ENCODE measurements at places on chromosomes 4 and X.

GRCh38 chrX:41781500-41781899, 57.5 kb downstream of the GPR82 start:
- DNase-seq = no peak

GRCh38 chr4:174926958-174927357, 8.8 kb downstream of the ADAM29 start:
- no peak for DNase-seq

DNA sequence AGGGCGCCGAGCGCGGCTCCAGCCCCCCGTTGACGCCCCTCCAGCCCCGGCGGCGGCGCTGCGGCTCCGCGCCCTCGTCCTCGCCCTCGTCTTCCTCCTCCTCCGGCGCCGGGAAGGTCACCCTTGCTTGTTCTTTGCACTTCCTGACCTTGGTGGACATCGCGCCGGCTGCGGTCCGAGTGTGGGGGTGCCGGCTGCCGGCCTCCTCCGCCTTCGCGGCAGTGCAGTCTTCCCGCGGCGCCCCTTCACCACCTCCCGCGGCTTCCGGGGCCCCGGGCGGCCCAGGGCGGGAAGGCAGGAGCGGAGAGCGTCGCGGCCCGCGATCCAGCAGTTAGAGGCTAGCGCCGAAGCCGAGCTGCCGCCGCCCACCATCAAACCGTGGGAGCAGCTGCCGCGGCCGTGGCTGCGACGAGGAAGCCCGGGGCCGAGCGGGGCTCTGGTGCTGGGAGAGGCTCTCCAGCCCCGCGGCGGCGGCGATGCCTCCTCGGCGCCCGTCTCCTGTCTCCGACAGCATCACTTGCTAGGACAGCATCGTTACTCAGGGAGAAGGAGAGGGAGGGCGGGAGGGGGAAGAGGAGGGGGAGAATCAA, at the start of gene TRPC3:
TSS of gene TRPC3 (minus strand) at position 540 of the 590 bp plus-strand sequence. CDS start at position 160, 380 bp downstream.
- peak; percentile 2 for DNase-seq

DNA sequence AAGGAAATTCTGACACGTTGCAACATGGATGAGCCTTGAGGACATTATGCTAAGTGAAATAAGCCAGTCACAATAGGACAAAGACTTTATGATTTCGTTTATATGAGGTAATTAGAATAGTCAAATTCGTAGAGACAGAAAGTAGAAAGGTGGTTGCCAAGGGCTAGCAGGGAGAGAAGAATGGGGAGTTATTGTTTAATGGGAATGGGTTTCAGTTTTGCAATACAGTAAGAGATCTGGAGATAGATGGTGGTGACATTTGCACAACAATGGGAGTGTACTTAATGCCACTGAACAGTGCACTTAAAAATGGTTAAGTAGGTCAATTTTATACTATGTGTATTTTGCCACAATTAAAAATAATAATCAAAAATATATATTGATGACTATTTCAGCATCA, 43.4 kb upstream of the TMEM154 start:
- no peak for DNase-seq

GRCh38 chr4:152422817-152423320, 113.0 kb downstream of the FBXW7 start:
- DNase-seq = no peak

- no peak for DNase-seq
Measured at GRCh38 chr4:184531008-184531407, 56.7 kb upstream of the IRF2 start.

- no peak for DNase-seq
Measured at GRCh38 chrX:69995362-69996112, 54.2 kb downstream of the AWAT2 start.

DNA sequence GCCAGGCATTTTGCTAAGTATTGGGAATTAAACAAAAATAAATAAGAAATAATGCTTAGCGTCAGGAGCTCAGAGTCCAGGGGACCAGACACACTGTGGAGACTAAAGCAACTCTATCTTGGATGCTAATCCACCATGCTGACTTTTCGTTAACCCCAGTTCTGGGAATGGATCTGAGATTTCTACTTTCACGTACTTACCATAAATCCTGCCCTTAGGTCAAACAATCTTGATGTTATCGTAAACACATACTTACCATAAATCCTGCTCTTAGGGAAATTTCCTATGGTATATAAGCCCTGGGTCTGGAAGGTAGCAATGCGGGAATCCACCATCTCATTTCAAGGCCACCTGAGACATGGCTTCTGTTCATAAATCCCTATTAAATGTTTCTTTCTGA, 204.5 kb upstream of the IGFBP7 start:
- DNase-seq = no peak

DNA sequence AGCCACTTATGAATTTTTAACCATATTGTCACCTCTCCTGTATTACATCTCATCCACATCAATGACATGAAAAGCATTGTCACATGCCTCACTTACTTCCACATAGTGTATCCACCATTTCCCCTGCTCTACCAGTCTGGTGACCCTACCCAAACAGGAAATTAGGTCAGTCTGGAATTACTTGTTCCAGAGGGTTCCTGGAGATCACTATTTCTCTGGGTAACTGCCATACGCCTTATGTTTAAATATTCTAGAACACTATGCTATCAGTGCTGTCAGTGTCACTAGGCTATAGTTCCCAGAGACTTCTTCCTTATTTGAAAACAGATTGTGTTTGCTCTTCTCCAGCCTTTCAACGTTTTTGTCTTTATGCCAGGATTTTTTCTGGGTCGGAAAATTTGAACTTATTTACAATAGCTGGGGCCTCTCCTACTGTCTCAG, 15.0 kb downstream of the SRPX2 start:
- no peak for DNase-seq

DNA sequence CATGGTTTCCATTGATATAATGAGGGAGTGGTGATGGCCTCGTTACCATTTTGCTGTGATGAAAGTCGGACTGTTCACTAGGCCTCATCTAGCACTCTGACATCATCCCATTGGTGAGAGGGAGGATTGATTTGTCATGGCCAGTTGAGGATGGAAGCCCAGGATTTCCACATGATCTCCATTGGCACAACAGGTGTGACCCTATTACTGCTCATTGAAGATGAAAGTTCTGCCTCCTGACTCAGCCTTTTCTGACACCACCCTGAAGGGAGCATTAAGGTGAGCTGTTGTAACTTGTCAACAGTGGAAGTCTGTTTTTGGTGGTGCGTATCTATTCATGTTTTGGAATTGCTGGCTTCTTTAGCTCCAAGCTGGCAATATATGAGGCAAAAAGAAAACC, 144.2 kb downstream of the PABPC4L start:
- DNase-seq = no peak

DNA sequence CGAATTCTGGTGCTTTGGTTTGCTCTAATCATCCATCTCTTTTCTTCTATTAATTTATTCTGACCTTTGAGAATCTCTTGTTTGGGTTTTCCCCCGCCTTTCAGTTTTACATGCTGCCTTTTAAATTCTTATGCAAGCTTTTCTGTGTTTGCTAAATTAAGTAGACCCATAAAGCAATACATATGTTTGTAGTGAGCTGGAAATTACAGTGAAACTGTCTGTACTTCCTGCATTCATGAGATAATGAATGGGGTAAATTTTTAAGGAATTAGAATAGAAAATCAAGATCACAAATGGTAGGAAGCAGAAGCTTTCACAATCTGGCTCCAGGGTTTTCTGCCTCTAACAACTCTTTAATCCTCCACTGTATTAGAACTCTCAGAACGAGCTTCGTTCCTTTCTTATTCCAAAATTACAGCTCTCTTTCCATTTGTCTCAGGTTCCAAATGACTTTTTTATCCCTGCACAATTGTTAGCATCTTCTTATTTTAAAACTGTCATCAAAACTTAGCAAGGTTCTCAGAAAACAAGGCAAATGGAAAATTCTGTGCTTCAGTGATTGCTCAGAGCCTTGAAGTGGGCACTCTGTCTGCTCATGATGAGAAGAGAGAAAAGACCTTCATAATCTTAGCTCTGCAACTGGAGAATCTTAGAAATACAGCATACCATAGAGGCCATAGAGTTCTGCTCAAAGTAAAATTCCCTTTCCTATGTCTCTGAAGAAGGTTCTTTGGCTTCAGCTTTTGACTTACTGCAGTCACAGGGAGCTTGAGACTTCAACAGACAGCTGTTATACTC, 108.2 kb downstream of the EGF start:
- no peak for DNase-seq

GRCh38 chr4:112726041-112726440, 89.1 kb downstream of the LARP7 start:
- DNase-seq = no peak

DNA sequence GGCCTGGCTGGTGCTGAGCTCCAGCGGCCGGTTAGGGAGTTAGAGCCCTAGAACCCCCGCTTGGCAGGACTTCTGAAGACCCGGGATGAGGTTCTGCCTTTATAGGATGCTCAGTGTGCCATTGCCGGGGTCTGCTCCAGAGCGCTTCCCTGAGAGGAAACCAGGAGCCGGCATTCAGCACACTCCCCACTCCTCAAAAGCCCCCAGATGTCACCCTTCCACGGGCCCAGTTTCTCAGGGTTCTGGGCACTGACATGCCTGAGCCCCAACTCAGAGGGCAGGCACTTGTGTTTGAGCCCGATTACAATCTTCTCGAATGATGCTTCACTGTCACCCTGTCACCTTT, 6.5 kb downstream of the NKX3-2 start:
- DNase-seq = no peak

DNA sequence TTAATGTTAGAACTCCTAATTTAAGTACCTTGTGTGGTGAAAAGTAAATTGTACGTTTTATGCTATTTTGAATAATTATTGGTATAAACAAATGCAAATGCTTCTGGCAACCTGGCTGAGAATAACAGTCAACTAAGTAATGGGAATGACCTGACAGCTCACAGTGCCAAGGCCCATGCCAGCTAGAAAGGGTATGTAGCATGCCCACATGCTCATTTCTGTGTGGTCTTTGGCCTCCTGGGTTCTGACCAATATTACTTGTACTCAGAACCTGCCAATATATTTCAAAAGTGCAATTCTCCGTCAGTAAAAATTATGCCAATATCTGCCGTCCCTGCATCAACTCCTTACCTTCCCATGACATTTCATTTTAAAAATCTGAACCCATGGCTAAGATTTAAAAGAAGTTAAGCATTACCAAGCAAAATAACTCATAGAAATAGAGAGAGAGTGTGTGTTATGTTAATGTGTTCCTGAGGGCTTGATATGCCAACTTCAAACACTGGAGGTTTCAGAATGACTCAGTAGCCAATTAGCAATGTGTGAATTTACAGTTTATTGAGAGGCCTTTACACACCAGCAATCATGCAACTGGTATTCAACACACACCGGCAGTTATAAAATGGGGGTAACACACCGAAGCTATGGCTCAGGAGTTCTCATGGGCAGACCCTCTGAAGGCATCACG, 820.8 kb downstream of the FSTL5 start:
- DNase-seq = no peak

DNA sequence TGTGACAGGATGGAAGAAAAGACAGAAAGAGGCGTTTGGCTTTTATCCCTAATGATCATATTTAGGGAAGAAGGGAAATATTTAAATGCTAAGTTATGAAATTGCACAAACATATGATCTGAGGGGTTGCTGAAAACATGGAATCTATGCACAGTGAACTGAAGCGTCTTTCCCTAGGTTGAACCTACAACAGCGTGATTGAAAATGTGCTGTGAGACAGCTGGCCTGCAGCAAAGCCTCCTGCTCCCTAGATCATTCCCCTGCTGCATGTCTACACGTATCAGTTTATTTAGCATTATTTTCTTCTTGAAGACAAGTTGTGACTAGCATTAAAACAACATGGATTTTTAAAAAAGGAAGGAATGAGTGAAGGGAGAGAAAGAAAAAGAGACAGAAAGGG, 272.5 kb upstream of the TRAM1L1 start:
- DNase-seq = no peak

GRCh38 chrX:8675006-8675630, 56.8 kb downstream of the ANOS1 start:
- no peak for DNase-seq

DNA sequence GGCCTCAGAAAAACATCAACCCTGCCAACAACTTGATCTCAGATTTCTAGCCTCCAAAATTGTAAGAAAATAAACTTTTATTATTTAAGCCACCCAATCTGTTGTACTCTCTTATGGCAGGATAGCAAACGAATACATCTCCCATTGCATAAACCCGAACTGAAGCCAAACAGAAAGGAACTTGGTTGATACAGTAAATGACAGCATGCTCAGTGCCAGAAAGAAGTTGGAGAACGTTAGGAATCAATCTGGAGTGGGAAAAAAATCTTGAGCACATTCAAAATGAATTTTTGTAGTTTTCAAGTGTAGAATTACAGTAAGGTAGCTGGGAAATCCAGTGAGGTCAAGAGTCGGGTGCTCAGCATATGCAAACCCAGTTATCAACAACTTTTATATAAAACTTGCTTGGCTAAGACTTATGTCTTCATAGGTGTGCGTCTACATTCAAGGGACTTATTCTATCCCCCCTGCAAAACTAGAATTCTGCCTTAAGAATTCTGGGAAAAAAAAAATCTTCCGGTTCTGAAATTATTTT, 157.5 kb upstream of the ANKRD50 start:
- no peak for DNase-seq

- no peak for DNase-seq
Measured at GRCh38 chr4:15907430-15907829, 31.1 kb downstream of the FGFBP1 start.

DNA sequence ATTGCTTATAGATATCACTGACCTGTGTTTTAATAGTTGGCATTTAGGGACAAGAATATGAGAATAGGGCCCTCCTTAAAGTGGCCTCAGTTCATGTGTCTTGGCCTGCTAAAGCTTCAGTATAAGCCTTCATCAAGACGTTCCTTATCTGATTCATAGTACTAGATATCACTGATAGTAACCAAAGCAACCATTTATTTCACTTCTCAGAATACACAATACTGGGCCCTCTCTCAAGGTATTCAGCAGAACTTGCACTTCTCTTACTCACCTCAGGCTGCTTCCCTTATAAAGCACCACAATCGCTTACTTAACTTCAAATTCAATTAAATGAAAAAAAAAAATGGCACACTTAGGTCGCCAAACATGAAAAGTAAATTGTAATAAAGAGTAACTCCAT, 259.4 kb upstream of the PCDH7 start:
- no peak for DNase-seq

DNA sequence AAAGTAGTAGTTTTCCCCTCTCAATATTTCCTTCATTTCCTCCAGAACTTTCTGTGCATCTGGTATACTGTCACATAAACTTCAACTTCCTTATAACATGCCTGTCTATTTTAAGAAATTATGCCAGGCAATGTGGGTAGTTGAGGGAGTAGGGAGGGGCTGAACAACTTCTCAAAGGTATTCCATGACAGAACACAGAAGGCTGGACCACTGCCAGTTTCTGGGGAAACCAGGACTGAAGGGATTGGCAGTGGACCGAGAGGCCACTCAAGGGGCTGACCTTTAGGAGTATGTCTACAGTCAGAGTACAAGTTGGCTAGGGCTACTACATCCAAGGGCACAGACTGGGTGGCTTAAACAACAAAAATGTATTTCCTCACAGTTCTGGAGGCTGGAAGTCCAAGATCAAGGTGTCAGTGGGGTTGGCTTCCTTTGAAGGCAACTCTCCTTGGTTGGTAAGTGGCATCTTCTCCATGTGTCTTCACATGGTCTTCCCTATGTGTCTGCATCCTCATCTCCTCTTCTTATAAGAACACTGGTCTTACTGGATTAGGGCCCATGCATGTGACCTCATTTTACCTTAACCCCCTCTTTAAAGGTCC, 6.9 kb downstream of the SH3RF1 start:
- no peak for DNase-seq

GRCh38 chr4:26130173-26130572, 190.6 kb upstream of the RBPJ start:
- no peak for DNase-seq

- no peak for DNase-seq
Measured at GRCh38 chr4:25379591-25379990, 2.5 kb downstream of the ANAPC4 start.
